KBM-7 (cell line): ENCODE measurements at places on chromosomes 1 and 21.
A peak's percentile ranks its signal among the peaks of the same experiment; 100 is the strongest.

GRCh38 chr1:198741744-198742143, 102.9 kb downstream of the PTPRC start:
- no peak for DNase-seq

DNA sequence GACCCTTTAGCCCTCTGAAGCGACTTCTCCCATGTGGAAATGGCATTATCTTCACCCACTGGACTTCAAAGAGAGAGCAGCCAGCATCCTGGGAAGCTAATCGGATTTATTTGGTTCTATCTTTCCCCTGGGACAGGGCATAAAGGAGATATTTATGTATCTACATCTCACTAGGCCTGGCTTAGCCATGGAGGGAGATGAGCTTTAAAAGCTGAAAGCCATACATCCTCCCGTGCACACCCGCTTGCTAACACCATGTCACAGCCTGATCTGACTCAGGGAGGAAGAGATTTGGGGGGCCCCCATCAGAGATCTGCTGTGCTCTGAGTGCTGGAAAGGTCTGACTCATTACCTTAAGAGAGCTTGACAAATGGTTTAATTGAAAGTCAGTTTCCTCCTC, 155.9 kb downstream of the PLXNA2 start:
- no peak for DNase-seq

DNA sequence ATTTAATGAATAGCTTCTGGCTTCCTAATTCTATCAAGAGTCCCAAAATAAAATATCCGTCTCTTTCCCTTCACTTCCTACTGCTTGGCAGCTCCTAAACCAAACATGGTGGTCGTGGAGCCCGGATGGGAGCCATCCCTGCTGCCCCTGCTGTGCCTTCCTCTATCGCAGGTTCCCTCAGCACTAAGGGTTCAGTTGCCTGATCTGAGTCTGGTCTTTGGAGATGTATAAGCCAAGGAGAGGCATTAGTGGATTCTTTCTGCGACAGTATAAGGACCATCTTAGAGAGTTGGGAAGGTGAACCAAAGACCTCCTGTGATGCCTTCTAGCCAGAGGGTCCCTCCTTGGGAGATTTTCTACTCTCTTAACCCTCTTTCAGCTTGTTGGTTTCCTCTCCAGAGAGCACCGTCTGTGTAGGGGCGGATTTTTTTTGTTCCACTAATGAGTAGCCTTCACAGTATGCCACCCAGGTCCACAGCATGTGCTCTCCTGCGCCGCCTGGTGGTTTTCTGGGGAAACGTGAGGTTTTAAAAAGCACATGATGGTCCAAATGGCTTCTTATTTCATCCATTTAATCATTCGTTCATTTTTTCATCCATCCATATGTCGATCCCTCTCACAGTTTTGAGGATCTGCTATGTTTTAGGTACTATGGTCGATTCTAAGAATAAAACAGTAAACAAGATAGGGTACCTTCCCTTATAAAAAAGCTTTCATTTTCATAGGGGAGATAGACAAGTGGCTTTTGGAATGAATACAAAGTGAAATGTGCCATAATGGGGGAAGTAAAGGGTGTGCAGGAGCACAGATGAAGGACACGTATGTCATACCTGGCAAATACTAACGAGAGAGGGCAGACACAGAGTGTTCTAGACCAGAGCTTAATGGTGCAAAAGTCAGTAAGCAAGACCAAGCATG, 71.0 kb downstream of the NFASC start:
- peak; percentile 71 for DNase-seq

GRCh38 chr1:225700164-225700821, 47.4 kb upstream of the ENAH start:
- DNase-seq: peak; percentile 11

DNA sequence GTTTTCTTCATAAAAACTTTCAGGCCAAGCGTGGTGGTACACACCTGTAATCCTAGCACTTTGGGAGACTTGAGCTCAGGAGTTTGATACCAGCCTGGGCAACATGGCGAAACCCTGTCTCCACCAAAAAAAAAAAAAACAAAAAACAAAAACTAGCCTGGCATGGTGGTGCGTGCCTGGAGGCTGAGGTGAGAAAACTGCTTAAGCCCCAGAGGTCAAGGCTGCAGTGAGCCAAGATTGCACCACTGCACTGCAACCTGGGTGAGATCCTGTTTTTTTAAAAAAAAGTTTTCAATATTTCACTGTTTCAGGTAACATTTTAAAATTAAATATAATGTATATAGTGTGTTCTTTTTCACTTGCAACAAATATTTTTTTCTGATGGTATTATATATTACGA, 13.5 kb upstream of the B3GALT2 start:
- no peak for DNase-seq

DNA sequence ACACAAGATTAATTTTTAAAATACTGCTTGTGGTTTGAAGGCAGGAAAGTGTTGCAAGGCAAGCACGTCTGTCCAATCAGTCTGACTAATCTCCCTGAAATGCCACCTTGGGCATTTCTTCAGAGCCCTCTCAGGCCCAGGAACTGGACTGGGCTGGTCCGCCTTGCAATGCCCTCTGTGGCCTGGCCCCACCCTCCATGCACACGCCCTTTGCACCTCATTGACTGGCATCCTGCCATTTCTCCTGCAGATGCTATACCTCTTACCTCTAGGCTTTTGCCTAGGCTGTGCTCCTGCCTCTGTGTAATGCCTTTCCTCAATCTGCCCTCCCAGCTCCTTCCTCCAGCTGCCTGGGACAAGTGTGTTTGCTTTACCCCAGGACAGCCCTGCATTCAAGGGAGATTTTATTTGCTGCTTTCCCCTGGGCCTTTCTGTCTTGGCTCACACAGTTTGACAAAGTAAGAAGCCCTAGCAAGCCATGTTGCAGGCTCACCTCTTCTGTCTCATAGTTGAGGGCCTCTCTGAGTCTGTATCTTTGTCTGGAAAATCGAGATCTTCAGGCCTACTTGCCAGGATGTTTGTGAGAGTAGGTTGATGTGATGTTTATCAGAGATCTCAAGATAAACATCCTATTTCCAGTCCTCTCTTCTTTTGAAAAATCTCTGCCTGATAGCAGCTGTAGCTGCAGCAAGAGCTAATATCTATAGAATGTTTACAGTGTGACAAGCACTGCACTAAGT, 149.2 kb upstream of the JUN start:
- no peak for DNase-seq

GRCh38 chr1:7509598-7509997, 261.5 kb upstream of the VAMP3 start:
- DNase-seq: no peak

GRCh38 chr1:68142036-68142435, 90.3 kb downstream of the WLS start:
- no peak for DNase-seq

DNA sequence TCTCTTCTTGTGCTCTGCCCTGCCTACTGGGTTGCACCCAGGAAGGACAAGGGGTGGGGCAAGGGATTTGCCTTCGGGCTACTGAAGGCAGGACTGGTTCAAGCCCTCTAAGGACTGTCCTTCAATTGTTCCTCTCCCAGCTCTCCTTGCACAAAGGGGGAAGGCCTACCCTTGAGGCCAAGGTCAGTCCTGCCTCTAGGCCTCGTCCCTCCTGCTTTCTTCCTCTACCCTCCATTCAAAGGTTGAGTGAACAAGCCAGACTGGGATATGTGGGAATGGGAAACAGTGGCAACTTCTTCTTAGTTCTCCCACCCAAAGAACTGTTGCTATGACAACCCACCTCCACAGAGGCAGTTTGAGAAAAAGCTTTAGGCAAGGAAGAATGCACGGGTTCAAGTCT, 2.7 kb downstream of the LURAP1 start:
- DNase-seq: no peak

- DNase-seq: no peak
Observed at GRCh38 chr1:6127587-6128163, 52.4 kb downstream of the CHD5 start.

DNA sequence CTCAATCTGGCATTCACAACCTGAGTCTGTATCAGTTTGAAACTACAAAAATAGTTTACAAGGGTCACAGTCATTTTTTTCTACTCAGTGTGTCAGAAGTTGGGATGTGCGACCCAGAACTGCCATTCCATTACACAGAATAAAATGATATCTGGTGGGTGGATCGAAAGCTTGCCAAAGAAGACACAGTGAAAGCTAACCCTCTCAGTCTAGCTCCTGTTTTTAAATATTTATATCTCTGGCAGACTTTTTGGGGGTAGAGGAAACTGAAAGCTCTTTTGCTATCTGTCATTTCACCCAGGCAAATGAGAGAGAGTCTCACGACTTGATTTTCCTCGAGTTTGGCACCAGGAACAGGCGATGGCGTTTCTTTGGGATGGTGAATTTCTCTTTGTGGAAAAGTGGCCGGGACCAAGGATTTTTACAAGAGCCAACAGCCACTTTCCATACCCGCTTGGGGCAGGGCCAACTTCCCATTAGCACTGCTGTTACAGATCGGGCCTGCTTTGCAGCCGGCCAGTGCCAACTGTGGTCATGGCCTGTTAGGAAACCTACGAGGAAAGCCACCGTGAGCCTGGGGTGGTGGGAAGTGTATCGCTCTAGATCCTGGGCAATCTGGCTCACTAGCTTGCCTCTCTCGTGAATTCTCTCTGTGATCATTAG, 185.5 kb upstream of the NFIA start:
- no peak for DNase-seq
